ENCODE measurements at places on chromosomes 12 and 14.

GRCh38 chr12:949453-950191, at the start of gene RAD52:
Gene RAD52, minus strand, starts transcription at chr12:949694. Its CDS starts 16,636 bp downstream, at chr12:933058.
- DNase-seq = peak; percentile 99

DNA sequence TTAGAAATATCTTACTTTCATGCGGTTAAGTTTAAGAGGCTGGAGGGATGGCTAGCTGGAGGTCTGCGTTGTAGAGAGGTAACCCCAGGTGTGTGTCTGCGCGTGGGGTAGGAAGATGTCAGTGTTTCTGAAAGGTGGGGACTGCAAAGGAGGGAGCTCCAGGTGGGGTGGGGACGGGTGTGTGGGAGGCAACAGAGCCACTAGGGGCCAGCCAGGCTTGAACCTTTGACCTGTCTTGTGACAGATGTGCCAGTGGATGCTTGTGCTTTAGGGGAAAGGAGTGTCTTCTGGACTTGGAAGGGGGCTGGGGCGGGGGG, 841 bp downstream of the GLI1 start:
- no peak for DNase-seq

- DNase-seq = peak; percentile 70
These were observed 140.5 kb downstream of the PRKCH start for GRCh38 chr14:61461808-61462275.

DNA sequence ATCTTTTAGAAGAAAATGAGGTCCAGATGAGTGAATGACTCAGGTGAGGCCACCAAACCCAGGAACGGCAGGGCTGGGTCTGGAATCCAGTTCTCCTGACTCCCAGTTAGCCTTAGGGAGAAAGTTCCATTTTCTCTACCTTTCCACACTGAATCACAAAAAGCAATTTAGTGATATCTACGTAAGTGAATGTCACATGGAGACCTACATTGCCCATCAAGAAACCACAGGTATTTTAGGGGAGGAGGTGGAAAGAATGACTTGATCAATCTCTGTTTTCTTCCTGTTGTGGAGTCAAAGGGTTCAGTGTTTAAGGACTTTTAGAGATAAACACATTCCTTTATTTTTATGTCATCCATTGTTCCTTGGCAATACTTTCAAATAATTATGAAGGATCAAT, 106.9 kb upstream of the PTPRB start:
- DNase-seq = no peak

GRCh38 chr14:77710364-77710763, 2.5 kb downstream of the SLIRP start:
- no peak for DNase-seq

DNA sequence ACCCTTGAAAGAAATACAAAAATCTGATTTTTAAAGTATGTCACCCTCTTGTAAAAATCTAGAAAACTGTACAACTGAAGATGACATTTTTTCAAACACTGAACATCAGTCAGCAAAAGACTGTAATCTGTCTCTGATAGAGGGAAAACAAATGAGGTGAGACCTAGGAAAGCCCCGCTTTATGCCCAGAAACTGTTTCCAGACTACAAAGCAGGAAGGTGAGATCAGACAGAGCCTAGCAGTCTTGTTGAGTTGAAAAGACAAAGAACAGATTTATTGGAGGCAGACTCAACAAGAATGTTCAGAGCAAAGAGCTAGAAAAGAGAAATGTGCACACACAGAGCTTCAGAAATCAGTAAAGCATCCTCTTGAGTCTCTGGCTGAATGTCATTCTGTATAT, 873.6 kb downstream of the LRFN5 start:
- DNase-seq = no peak

DNA sequence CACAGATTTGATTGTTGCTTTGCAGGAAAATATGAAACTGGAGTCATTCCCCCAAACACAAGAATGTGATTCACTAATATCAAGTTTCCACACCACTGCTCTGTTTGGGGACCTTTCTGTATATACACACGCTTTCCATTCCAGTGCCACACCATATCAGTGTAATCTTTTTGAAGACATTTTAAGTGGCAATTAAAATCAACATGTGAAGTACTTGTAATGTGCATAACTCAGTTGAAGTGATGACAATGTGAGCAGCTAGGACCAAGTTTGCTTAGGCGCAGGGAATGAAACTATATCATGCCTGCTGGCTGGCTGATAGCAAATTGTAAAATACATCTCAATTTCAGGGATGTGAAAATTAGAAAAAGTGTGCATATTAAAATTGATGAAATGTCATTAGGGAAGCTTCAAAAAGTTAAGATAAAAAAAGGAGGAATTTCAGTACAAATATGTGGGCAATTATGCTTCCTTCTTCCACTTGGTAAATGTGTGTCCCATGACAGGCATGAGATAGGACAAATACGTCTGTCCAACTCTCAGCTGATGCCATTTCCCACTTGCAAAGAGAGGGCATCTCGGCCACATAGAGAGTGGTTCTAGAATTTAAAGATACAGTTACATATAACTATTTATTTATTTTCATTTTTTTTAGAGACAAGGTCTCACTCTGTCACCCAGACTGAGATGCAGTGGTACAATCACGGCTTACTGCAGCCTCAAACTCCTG, 43.7 kb downstream of the HSPB8 start:
- DNase-seq = no peak

DNA sequence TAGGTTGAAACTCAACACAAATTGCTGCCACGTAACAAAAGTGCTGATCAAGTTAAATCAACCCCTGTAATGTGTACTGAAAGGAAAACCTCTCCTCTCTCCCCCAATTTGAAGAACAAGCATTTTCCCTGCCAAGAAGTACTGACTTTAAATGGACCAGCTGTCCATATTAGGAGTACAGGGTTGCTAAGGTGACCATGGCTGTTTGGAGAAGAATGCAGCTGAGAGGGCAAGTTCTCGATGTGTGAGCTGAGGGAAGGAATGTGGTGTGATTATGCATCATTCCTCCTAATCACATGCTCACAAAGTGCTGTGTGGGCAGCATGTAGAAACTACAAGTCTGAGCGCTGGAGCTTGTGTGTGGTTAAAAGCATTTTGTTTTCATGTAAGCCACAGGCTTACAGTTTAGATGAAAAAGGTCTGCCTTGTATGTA, 50.9 kb upstream of the CCT2 start:
- DNase-seq = peak; percentile 95

DNA sequence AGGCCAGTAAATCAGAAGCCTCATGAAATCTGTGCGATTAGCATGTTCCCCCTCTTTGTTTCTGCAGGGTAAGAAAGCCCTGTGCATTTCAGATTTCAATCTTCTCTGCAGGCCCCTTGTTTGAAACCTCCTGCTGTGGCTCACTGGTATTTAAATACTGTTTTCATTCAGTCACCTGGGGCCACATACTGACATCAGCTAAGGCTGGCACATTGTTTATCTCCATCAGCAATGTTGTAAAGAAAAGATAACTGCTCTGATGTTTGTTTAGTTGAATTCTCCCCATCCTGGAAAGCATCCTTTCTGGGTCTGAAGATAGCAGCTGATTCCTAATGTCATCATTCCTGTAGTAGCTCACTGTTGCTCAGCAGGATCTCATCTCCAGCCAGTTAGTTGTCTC, 554.9 kb downstream of the NRXN3 start:
- DNase-seq = no peak

DNA sequence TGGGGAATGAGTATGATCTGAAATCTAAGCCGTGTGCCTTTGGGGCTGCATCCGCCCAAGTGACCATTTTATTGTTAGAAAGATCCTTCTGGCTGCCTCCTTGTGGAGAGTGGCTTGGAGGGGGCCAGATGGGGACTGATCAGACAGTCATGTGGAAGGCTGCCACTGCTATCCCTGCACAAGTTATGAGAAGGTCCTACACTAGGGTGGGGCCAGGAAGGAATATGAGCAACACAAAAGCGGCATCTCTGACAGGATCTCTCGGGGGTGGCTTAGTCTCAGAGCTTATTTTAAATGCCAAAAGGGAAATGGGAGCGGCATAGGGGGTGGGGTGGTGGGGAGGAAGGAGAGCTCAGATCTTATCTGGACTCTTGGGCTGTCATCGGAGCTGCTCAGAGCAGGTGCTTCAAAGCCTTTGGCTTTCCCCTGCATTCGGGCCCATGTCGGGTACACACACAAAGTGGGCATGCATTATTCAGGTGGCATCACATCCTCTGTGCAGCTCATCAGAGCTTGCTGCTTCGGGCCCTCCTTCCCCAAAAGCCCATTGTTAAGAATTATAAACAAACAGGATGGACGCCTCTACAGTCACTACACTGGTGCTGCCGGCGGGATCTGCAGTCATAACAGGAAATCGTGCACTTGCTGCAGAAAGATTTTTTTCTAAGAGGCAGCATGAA, 805.4 kb downstream of the VRK1 start:
- DNase-seq = no peak

GRCh38 chr12:10940389-10940788, 1.3 kb upstream of the TAS2R14 start:
- DNase-seq = peak; percentile 26

GRCh38 chr14:82445810-82446570, 912.3 kb upstream of the SEL1L start:
- DNase-seq = peak; percentile 5

GRCh38 chr12:116358893-116359761, 81.6 kb upstream of the MED13L start:
- DNase-seq = peak; percentile 92

DNA sequence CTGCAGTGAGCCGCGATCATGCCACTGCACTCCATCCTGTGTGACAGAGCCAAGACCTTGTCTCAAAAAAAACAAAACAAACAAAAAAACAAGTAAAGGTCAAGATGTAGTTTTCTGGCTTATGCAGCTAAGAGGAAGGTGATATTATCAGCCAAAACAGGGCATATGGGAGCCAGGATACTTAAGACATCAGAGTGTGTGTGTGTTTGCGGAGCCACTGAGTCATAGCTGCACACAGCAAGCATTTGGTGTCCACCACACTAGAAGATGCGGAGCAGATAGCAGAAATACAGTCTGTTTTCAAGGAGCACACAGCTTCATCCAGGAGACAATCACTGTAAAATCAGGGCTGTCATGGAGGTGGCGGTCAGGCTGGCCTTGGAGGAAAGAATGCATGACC, 72.6 kb upstream of the REP15 start:
- DNase-seq = no peak

DNA sequence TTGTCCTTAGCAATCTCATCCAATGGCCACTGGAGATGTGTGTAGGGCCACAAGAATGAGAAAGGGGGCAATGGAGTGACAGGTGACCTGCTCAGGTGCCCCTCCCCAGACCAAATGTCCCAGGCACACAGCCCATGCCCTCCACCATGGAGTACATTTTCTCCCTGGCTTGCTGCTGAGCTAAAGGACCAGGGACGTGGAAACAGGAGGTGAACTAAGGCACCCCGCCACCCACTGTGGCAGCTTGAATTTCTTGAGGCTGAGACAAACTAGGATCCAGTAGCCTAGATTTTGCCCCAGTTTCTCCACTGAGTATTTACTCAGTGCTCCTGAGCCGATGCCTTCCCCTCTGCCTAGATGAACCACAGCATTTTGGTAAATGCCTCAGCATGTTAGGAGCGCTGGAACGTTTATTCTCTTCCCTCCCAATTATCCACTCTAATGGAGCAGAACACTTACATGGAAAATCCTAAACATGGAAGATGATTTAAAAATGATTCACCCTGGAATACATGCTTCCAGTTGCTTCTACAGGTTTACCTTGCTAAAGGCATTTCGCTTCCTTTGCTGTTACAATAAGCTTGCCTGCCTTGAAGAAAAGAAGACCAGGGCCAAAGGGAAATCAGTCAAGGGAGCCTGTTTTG, 198.0 kb downstream of the ZFP36L1 start:
- peak; percentile 15 for DNase-seq

- DNase-seq = no peak
These were observed 25.2 kb downstream of the SRGAP1 start for GRCh38 chr12:63869656-63870055.

DNA sequence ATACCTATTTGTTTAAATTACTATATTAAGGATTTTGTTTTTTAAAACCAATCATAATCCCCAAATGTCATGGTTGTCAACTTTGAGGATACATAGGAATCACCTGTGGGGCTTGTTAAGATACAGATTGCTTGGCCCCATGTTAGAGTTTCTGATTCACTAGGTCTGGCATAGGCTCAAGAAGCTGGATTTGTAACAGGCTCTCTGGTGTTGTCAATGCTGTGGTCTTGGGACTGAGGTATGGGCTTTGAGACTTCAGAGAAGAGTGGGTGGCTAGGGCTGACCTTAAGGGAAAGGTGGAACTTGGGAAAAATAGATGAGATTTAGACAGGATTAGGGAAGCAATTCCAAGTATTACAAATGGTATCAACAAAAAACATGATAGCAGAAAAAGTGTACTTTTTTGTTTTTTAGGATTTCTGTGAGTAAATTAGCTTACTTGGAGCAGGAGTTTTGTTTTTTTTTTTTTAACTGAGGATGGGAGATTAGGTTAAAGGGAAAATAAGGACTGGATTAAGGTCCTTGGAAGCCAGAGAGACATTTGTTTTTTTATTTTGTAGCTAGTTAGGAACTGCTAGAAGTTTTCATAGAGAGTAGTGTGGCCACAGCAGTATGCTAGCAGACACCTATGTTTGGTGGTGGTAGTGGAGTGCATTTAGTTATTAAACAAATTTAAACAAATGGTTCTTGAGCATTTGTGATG, 88.6 kb downstream of the RAD51B start:
- DNase-seq = no peak

DNA sequence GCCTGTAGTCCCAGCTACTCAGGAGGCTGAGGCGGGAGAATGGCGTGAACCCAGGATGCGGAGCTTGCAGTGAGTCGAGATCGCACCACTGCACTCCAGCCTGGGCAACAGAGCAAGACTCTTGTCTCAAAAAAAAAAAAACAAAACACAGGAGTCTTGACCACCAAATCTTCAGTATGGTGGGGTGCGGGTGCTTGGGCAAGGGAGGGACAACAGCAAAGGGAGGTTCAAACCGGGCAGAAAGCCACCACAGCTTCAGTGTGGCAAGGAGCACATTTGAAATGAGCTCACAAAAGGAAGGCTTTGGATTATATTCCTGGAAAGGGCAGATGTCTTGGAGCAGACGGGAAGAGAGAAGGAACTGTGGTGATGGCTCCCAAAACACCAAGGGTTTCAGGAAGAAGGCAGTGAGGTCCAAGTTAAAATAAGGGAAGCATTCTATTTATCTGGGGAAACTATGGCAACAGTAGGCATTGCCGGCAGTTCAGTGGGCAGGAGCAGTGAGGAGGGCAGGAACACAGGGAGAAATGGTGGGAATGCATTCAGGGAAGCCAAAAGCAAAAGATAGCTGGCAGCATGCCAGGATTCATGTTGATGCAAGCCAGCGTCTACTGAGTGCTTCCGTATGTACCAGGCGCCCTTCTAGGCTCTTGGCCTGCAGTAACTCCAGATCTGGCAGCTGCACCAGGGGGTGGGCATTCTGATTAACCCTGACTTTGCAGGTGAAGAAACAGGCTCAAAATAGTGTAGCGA, 51.0 kb upstream of the SRSF5 start:
- DNase-seq = peak; percentile 77

- peak; percentile 66 for DNase-seq
These were observed 8.4 kb upstream of the INF2 start for GRCh38 chr14:104680806-104681688.

- no peak for DNase-seq
These were observed 65.0 kb upstream of the DDHD1 start for GRCh38 chr14:53218161-53218560.

- DNase-seq = no peak
These were observed 70.9 kb upstream of the RERGL start for GRCh38 chr12:18160901-18161300.

All from muscle of back (tissue), 13 donors.